ENCODE measurements at places on chromosomes 11 and 22. TPM values are rescaled to one million over a fixed set of nuclear protein-coding genes. Genes with fewer than 3 reads are reported as not detected.

The TREH gene
- total RNA-seq, result not detected

DNA sequence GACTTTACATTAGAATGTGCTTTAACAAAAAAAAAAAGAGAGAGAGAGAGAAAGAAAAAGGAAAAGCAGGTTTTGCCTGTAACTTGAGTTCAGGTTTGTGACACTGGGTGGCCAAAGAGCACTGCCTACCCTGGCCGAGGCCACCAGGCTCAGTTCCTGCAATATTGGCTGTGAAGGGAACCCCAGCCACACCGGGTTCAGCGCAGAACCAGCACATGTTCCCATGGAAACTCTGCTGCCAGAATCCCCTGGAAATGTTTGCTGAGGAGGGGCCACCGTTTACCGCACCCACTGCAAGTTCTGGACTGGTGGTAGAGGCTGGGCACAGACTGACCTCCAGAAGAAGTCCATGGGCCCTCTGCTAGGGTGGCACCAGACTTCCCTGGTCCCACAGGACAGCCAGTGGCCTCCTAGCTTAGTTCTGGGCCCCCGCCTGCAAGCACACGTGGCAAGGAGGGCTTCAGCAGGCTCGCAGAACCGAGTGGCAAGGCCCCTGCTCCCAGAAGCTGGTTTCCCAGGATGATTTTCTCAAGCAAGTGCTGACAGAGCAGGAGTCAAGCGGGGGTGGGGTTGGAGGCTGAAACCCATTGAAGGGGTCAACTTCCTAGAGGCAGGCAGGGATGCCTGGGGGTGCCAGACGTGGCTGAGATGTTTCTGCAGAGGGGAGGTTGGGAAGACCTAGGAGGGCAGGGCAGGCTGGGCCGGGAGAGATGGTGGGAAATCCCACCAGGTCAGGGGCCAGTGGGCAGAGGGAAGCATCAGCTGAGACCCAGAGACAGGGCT lies 51.2 kb downstream of the NFAM1 start:
- peak; percentile 31 for DNase-seq

DNA sequence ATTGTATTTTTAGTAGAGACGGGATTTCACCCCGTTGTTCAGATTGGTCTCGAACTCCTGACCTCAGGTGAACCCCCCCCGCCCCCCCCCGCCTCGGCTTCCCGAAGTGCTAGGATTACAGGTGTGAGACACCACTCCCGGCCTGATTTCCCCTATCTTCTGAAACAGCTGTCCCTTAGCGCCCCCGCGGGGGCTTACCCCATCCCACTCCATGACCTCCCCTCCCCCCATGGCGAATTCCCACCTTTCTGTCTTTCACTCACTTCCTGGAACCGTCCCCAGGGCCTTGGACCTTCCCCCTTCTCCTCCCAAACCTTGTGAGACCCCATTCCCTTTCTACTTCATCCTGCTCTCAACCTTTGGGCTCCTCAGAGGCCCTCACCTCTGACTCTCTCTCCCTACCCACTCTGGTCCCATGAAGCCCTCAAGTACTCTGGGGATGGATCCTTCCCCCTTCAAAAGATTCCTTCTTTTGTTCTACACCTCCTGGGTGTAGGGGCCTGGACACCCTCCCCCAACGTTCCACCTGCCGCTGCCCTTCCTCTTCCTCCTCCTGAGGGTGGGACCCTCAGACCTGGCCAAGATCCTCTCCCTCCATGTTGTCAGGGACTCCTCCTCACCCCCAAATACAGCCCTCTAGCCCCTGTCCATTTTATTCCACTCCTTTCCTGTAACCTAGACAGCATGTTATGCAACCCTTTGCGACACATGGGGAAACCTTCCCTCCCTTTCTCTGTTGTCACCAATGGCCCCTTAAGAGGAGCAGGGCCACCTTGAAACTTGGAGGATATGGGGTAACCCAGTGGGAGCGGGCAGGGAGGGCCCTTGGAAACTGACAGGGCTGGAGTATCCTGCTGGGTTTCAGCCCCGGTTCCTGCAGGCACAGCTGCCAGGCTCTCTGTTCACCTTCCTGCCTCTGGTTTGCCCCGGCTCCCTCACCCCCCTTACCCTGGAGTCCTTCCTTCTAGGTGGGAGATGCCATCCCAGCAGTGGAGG lies 1.1 kb downstream of the PRDX5 start:
- DNase-seq, result no peak

DNA sequence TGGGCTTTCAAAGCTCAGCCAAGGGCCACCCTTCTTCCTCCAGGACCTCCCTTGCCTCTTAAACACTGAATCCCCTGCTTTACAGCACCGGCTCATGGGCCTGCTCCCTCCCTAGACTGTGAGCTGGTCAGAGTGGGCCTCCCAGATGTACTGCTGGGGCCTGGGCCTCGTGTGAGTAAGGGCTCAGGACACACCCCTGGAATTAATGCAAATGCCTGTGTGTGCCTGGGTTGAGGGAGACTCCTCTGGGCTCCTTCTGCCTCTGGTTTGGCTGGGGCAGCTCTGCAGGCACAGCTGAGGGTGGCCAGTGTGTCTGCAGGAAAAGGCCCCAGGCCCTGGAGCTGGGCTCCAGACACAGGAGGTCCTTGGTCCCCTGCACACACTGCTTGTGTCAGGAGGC lies 24.2 kb downstream of the ALX4 start:
- peak; percentile 90 for DNase-seq

DNA sequence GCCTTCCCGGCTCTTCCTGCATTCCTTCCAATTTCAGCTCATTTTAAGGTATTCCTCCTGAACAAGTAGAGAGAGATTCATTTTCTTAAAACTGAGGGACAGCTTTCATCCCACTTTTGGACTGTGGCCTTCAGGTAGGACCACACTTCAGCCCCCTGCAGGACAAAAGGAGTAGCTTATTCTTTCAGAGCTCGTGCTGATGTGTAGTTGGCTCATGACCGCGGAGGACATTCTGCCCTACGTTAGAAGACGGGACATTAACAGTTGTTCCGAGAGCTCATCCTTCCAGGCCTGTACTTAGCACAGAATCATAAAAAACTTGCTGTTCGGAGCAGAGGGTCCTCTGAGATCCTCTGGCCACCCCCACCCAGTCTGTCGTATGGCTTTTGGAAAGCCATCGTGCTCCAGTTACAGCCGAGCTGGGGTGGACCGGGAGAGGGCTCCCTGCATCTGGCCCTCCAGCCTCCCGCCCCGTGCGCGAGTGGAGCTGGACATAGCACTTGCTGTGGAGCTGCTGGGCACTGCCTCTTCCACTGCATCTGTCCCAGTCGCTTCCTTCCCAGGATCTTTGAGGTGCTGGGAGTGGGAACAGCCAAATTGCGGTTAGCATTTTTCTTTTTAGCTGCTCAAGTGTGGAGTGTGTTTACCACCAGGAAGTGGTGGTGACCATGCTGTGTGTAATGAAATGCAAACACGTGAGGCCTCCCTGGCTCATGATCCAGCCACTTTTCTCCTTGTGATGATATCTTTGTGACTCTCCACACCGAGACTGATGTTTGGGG lies 250.3 kb downstream of the TBC1D22A start:
- no peak for DNase-seq

DNA sequence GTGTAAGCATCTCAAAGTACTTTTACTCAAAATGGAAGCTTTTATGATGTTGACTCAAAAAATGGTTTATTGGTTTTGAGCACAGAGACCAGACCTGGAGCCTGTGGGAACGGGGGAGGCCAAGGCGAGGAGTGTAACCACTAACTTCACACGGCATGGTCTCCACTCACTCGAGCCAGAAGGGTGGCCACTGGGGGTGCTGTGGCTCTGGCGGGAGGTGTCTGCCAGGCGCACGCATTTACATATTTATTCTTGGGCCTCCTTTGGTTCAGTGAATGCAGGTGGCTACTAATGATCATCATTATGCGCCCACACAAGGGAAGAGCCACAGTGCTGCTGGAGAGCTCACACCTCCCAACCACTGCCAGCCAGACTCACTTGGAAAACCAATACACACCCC lies 64.6 kb downstream of the FLRT1 start:
- no peak for DNase-seq

GRCh38 chr11:65132988-65133700 lies 1.2 kb downstream of the SYVN1 start:
- DNase-seq, result no peak

DNA sequence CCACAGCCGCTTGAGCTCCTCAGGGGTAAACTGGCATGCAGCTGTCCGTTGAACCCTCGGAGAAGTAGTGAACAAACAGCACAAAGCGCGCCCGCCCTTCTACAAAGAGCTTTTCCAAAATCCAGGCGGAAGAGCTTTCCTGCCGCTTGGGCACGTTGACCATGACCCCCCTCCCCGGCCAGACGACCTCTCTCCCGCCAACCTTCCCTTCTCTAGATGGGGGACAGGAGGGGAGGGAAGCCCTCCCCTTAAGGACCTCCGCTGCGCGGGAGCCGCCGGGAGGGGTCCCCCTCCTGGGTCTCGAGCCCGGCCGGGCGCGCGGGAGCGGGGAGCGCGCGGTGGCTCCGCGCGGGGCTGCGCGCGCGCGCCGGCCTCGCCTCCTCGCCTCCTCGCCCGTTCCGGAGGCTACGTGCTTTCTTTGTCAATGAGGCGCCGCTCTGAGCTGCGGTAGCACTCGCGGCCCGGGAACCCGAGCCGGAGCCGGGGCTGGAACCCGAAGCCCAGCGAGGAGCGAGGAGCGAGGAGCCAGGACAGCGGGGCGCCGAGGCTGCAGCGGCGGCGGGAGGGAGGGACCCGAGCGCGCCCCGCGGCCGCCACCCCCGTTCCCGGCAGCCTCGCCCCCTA lies 118.6 kb downstream of the HIPK3 start:
- peak; percentile 6 for DNase-seq

DNA sequence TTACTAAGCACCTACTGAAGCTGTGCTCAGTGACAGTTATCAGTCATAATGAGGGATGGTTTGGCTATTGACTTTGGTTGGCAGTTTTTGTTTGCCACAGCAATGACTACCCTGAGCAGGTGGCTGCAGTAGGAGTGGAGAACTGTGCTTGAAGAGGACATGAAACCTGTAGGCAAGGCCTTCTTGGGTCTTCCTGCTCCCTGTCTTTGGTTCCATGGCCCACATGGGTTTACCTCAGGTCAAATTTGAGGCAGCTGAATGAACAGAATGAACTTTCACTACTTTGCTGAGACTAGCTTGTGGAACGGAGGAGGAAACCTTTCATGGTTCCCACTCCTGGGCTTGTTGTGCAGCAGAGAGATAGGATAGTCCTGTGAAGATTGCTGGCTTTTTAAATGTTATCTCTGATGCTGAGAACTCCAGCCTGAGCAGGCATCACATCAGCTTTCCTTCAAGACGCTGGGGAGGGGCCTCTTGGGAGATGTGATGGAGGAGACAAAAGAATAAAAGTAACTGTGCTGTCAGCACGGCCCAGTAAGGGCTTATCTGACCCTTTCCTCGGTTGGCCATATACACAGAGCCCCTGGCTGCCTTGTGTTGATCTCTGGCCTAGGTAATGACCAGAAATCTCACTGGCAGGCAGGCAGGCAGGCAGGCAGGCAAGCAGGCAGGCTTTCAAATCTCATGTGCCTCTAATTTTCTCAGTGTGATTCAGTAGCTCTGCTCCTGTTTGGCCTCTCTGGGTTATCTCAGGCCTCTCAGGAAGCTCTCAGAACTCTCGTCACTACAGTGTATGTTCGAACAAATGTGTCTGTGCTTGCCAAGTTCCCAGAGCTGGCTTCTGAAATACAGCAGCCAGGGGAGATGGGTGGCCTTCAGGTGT lies 12.0 kb downstream of the STIM1 start:
- DNase-seq, result peak; percentile 59

GRCh38 chr11:119320776-119321524 lies 4.0 kb upstream of the MCAM start:
- DNase-seq, result peak; percentile 83

- no peak for DNase-seq
Measured at GRCh38 chr11:132037956-132038355, 667.5 kb downstream of the NTM start.

DNA sequence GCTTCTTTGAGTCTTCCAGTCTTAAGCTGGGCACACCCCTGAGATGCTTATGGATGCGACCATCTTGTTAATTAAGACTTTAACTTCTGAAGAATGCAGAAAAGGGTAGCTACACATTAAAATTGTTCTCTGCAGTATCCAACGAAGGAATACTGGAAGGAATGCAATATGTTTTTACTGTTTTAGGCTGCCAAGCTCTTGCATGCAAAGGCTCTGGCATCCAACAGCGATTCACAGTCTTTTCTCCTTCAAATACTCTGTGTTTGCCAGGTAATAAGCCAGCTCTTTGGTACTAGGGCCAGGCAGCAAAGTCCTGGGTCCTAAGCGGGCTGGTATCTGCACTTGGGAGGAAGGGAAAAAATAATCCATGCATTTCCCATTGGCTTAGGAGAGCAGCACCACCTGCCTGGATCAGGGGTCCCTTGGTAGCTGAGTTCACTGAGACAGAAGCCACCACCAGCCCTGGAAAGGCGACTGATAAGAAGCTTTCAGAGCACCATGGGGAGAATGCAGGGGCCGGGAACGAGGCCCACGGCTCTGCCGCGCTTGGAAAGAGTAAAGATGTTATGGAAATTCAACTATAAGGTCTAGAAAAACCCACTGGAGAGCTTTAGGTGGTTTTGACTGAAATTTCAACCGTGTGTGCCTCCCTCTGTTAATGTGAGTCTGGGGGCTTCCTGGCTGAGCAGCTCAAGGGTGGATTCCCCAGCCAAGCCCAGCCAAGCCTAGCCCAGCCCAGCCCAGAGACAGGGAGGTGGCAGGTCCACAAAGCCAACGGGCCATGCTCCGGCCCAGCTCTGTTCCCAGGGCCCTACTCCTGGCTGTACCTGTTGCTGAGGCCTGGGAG lies 67.0 kb upstream of the CCND1 start:
- DNase-seq, result no peak

DNA sequence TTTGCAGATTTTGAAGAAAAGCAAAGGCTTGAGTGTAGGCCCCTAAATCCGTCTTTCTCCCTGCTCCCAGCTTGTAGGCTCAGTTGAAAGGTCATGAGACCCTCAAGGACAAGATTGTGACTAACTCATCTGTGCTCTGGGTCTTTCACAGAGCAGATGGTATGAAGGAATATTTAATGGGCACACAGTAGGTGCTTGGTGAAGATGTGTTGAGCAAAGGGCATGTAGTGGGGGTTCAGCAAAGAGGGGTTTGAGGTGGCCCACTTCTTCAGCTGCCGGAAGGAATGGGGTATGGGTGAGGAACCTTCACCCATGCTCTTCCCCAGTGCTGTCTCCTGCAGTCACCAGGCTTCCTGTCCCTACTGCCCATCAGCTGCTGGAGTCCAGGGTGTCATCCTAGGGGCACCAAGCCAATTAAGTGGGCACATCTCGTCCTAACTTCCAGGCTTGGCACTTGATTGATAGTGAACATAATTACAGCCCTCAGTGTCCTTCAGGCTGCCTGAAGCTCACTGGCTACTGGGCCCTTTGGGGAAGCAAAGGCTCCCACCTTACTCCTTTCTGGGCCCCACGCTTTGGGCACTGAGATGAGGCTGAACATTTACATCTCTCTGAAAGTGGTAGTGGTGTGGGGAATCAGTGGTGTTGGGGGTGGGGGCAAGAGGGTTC lies 15.0 kb downstream of the DGAT2 start:
- DNase-seq, result no peak

- no peak for DNase-seq
Measured at GRCh38 chr11:19185036-19185435, 16.7 kb downstream of the CSRP3 start.

GRCh38 chr11:75705541-75705940 lies 12.1 kb upstream of the MOGAT2 start:
- no peak for DNase-seq
